Posterior vena cava (tissue), 2 donors: ENCODE measurements at places on chromosomes 16 and 17. TPM values are rescaled to one million over a fixed set of nuclear protein-coding genes. Genes with fewer than 3 reads are reported as not detected.

Gene CCL14
- 104 TPM for total RNA-seq

DNA sequence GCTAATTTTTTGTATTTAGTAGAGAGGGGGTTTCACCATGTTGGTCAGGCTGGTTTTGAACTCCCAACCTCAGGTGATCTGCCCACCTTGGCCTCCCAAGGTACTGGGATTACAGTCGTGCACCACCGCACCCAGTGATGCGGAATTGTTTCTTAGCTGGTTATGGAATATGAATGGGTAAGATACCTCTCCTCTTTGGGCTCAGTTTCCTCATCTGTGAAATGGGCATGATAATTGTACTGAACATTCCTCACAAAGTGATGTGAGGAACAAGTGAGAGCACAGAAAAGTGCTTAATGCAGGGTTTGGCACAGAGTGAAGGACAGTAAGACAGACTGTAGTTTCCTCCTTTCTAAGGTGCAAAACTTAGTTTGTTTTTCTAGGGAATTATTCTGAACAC, 31.0 kb upstream of the NFAT5 start:
- no peak for DNase-seq

GRCh38 chr16:9094011-9094846, 2.8 kb downstream of the HAPSTR1 start:
- no peak for DNase-seq

DNA sequence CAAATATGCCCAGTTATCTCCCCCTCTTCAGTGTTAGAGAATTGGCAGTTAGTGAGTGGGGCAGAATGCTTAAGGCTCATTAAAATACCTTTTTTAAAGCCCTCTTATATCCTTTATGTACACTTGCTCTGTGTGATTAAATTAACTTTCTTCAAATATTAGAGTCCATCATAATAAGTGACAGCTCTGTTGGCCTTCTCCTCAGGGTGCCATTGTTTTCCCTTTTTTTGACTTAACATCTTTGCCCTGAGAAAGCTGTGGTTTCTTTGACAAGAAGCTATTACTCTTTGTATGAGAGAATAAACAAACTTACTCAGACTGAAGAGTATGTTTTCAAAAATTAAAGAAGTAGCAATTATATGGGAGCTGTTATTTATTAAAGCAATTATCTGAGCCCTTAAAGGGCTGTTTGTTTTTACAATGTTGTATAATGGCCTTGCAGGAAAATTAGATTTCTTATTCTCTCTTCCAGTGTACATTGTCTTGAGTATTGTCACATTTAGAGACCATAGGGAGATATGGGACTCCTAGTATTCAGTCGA, 13.4 kb downstream of the RBBP6 start:
- no peak for DNase-seq

- DNase-seq, result no peak
These were observed 90.4 kb downstream of the SSH2 start for GRCh38 chr17:29839656-29840055.

GRCh38 chr16:50559804-50560514, 11.8 kb downstream of the NKD1 start:
- DNase-seq, result no peak

GRCh38 chr16:89233678-89234490, 16.4 kb downstream of the ZNF778 start:
- no peak for DNase-seq

Gene SEPTIN12
- total RNA-seq, result not detected

GRCh38 chr16:8551388-8552332, 38.7 kb downstream of the TMEM114 start:
- no peak for DNase-seq

- DNase-seq, result no peak
These were observed 3.5 kb downstream of the TBX2 start for GRCh38 chr17:61402978-61403800.

Gene RASL10B
- total RNA-seq, result 1.1 TPM

DNA sequence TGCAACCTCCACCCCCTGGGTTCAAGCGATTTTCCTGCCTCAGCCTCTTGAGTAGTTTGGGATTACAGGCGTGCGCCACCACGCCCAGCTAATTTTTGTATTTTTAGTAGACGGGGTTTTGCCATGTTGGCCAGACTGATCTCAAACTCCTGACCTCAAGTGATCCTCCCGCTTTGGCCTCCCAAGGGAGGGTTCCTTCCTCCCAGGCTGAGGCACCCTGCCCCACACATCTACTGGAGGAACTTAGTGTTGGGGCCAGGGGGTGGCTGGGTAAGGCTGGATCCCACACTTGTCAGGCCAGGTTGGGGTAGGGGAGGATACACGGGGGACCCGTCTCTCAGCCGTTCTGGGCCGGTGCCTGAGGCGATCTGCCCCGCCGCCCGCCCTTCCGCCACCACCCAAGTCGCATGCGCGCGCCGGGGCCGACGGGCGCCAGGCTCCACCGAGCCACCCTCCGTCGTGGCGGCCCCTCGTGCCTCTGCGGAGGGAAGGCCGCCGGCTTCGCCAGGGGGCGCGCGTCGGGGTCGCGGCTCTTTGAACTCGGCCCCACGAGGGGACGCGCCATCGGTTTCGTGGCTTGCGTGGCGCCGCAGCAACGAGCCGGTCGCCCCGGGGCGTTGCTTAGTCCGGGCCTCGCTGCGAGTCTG, 15.9 kb downstream of the GRB7 start:
- DNase-seq, result peak; percentile 89

GRCh38 chr16:85983606-85984230, 84.8 kb downstream of the IRF8 start:
- peak; percentile 76 for DNase-seq

GRCh38 chr16:78791011-78791410, 691.6 kb downstream of the WWOX start:
- DNase-seq, result no peak

Gene CHST4
- total RNA-seq, result not detected

DNA sequence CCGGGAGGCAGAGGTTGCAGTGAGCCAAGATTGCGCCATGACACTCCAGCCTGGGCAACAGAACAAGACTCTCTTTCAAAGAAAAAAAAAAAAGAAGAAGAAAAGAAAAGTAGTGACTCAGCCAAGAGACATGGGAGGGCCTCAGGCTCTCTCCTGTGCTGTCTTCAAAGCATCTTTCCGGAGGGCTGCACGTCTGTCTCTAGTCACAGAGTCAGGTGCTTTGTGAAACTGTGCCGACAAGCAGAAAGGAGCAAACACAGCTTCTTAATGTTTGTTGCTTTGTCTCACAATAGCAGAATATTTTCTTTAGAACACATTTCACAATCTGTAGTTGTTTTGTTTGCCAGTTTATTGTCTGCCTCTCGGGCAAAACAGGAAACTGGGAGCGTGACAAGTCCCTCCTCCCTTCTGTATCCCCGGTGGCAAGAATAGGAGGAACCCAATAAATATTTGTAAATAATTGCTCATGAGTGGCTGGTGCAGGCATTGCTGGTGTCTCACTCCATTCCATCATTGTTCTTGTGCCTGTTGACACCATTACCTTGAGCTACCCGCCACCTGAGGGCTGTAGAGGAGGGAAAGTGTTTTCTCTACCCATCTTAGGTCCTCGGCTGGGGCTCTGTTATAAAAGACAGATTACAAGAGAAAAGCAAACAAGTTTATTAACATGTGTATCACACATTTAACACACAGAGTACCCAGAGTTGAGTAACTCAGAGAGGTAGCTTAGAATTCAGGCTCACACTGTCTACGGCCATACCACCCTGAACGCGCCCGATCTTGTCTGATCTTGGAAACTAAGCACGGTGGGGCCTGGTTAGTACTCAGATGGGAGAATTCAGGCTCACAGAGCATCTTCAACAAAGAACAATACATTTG, 5.5 kb downstream of the GAST start:
- no peak for DNase-seq

Gene IL34
- total RNA-seq, result 4.0 TPM

DNA sequence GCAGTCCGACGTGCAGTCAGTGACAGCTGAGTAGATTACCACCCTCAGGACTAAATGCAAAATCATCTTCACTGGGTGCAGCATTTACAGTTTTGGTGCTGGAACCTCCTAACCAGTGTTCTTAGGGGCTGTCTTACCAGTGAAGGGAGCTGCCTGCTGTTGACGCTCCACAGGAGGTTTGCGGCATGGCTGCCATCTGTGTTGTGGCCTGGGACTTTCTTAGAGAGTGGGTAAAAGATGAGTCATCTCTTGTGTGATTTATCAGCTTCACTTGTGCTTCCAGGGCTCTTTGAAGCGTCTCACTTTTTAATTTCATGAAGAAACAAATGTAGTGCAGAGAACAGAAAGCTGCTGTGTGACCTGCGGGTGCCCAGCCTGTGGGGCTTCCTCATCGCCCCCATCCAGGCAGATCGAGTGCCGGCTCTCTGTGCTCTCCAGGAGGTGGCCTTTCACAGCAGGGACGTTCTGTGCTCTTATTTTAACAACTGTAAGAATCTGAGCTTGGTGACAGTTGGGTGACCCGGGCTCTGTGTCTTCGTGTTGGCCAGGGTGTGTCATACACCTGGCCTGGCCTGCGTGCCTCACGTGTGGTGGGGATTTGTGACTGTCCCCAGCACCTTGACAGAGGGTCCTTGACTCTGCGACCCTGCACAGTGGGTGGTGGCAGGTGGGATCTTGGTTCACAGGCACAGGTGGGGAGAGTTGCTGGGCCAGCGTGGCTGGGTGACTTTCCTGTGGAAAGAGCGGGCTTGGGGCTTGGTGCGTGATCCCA, 24.3 kb upstream of the ZNF750 start:
- DNase-seq, result peak; percentile 72

- no peak for DNase-seq
These were observed 3.4 kb downstream of the USH1G start for GRCh38 chr17:74919440-74920305.

DNA sequence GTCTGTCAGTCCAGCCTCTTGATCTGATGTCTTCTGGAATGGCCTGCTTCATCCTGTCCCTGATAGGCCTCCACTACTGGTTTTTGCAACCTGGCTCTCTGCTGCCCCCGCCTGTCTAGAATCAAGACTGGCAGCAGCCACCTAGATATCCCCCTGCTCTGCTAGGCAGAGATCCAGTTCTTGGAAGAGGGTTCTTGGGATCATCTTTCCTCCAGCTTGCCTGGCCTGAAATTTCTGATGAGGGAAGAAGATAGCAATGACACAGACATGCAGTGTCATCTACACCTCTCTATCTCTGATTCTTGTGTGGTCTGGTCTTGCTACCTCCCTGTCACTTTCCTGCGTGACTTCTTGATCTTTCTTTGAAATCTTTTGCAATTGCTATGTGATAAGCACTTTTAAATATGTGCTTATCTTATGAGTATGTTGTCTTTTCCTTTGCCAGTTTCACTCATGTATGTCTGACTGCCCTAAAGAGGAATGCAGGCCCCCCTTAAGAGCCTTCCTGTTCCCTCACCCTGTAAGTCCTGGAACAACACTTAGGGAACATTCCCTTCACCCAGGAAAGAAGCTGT, 20.3 kb upstream of the NFATC3 start:
- peak; percentile 86 for DNase-seq

DNA sequence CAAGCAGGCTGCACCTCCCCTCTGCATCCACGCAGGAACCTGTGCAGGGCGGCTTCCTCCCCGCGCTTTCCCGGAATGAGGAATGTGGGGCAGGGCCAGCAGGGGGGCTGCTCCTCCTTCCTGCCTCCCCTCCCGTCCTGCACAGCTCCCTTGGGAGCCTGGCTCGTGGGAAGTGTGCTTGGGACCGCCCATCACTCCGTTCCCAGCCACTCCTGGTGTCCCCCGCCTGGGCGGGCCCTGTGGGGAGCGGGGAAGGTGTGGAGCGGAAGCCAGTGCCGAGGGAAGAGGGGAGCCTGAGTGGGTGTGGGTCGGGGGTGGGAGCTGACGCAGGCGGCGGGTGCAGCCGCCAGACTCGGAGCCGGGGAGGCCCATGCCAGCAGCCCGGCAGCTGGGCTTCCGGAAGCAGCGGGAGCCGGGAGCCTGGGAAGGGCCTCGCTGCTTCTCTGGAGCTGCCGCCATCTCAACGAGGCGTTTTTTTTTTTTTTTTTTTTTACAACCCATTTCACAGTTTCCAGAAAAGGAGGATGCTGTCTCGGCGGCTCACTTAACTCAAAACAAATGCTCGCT, 24.1 kb downstream of the BAHCC1 start:
- DNase-seq, result peak; percentile 98

Gene TEX19
- total RNA-seq, result not detected

Gene ALOX15B
- 3.3 TPM for total RNA-seq

Gene TNP2
- total RNA-seq, result not detected

DNA sequence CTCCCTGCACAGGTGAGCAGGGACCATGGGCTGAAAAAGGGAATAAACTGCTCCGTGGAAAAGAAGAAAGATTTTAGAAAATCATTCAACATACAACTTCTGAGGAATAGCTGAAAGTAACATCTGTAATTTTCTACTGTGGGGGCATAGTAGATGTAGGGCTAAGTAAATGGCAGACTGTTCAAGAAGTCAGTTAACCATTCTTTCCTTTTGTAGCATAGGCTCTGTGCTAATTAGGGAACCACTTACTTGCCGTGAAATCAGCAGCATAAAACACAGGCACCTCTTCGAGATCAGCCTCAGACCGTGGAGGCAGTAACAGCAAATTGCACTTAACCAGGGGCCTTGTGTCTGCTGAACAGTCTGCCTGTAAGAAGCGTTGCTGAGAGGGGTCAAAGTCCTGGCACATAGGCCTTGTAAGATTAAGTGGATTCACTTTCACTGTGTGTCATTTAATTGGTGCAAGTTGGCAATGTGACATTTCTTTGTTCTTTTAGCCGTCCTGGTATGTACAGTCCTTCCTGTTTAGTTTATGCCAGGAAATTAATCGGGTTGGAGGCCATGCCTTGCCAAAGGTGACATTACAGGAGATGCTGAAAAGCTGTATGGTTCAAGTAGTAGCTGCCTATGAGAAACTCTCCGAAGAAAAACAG, 10.4 kb downstream of the COG1 start:
- DNase-seq, result no peak

Gene CSH2
- total RNA-seq, result not detected

Gene PIK3R5
- total RNA-seq, result 18.0 TPM

- DNase-seq, result peak; percentile 96
These were observed 82.5 kb downstream of the ZDHHC7 start for GRCh38 chr16:84928679-84929420.

DNA sequence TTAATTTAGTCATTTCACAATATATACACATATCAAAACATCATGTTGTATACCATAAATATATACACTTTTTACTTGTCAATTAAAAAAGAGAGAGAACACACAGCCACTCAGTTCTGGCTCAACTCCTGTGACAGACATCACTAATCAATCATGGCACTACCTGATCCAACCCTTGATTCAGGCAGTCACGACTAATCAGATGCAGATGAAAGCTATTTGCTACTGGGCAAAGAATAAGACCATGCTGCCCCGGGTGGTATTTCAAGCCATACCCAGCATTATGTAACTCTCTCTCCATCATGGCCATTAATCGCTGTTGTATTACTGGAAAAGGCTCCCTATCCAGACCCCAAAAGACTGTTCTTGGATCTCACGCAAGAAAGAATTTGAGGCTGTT, 345.7 kb downstream of the HAPSTR1 start:
- no peak for DNase-seq

- DNase-seq, result no peak
These were observed 99.3 kb downstream of the NDE1 start for GRCh38 chr16:15749371-15749770.

DNA sequence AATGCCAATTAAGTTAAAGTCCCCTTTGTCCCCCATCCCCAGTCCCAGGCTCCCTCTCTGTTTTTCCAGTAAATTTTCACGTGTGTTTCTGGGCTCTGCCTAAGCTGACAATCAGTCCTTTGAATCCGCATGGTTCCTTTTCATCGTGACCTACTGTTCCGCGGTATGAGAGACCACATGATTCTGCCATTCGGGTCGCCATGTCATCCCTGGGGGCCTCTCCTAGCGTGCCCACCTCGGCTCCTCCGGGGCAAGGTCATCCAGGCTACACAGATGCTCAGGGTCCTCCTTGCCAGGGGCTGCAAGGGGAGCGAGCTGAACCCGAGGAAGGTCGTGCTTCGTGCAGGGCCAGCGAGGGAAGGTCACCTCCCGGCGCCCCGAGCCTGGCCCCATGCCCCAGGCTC, 157.6 kb downstream of the RAB11FIP4 start:
- no peak for DNase-seq

- DNase-seq, result peak; percentile 87
These were observed 8.8 kb downstream of the ZG16B start for GRCh38 chr16:2838928-2839327.
